ENCODE measurements at places on chromosomes 3 and 15. TPM values are rescaled to one million over a fixed set of nuclear protein-coding genes. Genes with fewer than 3 reads are reported as not detected.

DNA sequence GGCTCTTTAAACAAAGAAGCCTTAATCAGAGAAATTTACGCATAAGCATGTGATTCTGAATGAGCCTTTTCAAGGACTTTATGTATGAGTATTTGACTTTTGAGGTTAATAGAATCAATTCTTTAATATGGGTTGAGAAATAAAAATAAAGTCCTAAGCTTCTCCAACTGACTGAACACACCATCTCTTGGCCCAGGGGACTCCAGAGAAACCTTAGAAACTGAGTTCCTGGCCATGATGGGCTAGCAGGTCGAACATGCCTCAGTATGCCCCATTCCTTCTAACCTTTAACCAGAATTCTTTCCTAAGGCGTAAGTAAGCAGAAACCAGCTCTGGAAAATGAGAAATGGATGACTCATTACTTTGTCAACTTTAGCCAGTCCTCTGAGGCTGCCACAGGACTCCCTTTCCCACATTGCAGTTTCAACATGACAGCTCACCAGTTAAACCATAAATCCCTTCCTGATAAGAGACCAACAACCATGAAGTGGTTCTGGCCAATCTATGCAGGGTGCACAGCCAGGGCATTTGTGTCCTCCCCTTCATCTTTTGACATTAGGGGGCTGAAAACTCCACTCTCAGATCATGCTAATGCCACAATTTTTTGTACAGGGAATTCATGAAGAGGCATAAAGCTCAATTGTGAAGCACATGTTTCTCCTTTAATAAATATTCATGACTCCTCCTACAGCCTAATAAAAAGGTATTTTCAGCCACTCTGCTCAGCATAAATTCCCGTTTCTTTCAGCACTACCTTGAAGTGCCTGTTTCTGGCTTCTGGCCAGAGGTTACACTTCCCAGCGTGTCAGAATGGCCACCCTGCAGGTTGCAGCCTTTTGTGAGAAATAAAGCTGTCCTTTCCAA is 33.3 kb downstream of the TM4SF18 start:
- H3K36me3 ChIP-seq = no peaks in the 10 kb centered on the region
- H3K27me3 ChIP-seq = no peaks in the 10 kb centered on the region
- peak; percentile 41 for DNase-seq
- no peak overlapping the region for H3K4me3 ChIP-seq
- H3K4me1 ChIP-seq = peaks cover 4% of the 10 kb centered on the region

The SENP2 gene
- 31.6 TPM for total RNA-seq

- no peaks in the 10 kb centered on the region for H3K27me3 ChIP-seq
- H3K27ac ChIP-seq = no peak overlapping the region
- peaks cover 21% of the 10 kb centered on the region for H3K4me1 ChIP-seq
- no peak overlapping the region for H3K4me3 ChIP-seq
- no peaks in the 10 kb centered on the region for H3K36me3 ChIP-seq
- DNase-seq = no peak
Observed at GRCh38 chr3:48042071-48042760, 26.0 kb upstream of the MAP4 start.

GRCh38 chr3:13233487-13234485 is 160.6 kb upstream of the IQSEC1 start:
- H3K27ac ChIP-seq = no peak overlapping the region
- H3K4me3 ChIP-seq = no peak overlapping the region
- no peaks in the 10 kb centered on the region for H3K36me3 ChIP-seq
- no peak for DNase-seq

The TAGLN3 gene
- total RNA-seq = not detected

DNA sequence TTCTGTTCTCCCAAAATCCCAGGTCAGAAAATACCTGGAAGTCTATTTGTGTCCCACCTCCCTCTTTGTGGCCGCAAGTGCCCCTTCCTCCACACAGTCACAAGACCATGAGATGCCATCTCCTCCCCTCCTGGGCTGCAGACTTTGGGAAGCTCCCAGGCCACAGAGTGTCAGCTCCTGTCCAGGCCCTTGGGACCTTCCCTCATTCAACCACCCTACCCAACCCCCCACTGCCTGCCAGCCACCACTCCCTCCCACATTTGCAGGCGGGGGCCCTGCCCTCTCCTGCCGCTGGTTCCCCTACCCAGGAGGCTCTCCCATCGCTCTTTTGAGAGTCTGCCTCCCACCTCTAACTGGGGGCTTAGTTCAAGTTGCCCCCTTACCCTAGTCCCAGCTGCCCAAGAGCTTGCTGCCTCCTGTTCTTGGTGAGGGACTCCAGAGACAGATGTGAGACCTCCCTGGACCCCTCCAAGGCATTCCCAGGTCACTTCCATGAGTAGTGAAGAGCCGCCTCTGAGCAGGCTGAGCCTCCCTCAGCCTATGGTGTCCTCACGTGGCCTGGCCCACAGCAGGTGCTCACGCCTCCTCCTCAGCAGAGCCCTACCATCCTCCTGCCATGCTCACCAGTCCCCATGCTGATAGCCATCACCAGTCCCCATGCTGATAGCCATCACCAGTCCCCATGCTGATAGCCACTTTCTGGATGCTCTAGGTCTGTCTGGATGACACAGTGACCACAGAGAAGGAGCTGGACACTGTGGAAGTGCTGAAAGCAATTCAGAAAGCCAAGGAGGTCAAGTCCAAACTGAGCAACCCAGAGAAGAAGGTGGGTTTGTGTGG is 15.9 kb upstream of the STAB1 start:
- no peaks in the 10 kb centered on the region for H3K36me3 ChIP-seq
- no peaks in the 10 kb centered on the region for H3K27me3 ChIP-seq
- H3K4me3 ChIP-seq = no peak overlapping the region

The GASK1A gene
- 12.3 TPM for total RNA-seq

DNA sequence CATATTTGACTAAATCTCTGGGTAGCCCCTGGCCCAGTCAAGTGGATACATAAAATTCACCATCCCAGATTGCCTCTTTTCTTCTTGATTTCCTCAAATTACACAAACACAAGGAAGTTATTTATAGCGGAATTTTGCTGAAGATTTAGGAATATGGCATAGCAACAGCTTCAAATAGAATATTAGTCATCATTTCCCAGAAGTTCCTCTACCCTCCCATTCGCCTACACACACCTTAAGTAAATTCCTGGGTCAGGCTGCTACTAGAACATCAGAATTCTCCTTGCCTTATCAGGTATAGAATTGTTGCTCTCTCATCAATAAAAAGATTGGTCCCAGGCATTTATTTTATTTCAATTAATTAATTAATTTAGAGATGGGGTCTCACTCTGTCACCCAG is 31.6 kb downstream of the MESD start:
- H3K36me3 ChIP-seq = peaks cover 18% of the 10 kb centered on the region
- DNase-seq = no peak
- no peak overlapping the region for H3K27ac ChIP-seq
- no peaks in the 10 kb centered on the region for H3K27me3 ChIP-seq
- no peaks in the 10 kb centered on the region for H3K4me1 ChIP-seq
- no peak overlapping the region for H3K4me3 ChIP-seq

DNA sequence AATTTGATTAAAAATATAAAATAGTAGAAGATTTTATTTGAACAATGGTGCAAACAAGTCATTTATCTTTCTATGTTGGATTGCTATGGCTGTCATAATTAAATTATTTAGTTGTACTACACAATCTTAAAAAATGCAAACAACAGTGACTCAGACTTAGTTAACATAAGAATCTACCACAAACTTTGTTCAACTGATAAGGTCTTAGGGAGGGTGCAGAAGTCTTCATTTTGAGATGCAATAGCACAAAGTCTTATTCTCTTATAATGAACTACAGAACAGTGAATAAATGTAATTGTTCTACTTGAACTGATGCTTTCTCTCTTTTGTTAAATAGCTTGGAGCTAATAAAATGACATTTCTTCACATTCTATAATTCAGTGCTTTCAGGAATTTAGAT is 482.8 kb upstream of the NAALADL2 start:
- H3K27ac ChIP-seq = no peak overlapping the region
- H3K4me3 ChIP-seq = no peak overlapping the region
- no peak for DNase-seq
- no peaks in the 10 kb centered on the region for H3K4me1 ChIP-seq
- H3K27me3 ChIP-seq = no peaks in the 10 kb centered on the region
- no peaks in the 10 kb centered on the region for H3K36me3 ChIP-seq

DNA sequence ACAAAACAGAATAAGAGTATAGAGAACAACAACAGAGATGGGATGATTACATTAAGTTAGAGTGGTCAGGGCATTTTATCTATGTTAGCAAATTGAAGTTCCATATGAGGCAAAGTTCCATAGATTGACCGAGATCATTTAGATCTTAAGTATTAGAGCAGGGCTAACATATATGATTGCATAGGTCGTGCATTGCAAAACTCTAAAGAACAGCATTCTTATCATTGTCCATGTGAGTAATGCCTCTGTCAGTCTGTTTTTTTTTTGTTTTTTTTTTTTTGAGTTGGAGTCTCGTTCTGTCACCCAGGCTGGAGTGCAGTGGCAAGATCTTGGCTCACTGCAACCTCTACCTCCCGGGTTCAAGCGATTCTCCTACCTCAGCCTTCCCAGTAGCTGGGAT is 341.7 kb upstream of the KCNH8 start:
- no peak for DNase-seq
- no peaks in the 10 kb centered on the region for H3K36me3 ChIP-seq
- H3K4me1 ChIP-seq = no peaks in the 10 kb centered on the region
- H3K27ac ChIP-seq = no peak overlapping the region
- no peak overlapping the region for H3K4me3 ChIP-seq
- no peaks in the 10 kb centered on the region for H3K27me3 ChIP-seq

DNA sequence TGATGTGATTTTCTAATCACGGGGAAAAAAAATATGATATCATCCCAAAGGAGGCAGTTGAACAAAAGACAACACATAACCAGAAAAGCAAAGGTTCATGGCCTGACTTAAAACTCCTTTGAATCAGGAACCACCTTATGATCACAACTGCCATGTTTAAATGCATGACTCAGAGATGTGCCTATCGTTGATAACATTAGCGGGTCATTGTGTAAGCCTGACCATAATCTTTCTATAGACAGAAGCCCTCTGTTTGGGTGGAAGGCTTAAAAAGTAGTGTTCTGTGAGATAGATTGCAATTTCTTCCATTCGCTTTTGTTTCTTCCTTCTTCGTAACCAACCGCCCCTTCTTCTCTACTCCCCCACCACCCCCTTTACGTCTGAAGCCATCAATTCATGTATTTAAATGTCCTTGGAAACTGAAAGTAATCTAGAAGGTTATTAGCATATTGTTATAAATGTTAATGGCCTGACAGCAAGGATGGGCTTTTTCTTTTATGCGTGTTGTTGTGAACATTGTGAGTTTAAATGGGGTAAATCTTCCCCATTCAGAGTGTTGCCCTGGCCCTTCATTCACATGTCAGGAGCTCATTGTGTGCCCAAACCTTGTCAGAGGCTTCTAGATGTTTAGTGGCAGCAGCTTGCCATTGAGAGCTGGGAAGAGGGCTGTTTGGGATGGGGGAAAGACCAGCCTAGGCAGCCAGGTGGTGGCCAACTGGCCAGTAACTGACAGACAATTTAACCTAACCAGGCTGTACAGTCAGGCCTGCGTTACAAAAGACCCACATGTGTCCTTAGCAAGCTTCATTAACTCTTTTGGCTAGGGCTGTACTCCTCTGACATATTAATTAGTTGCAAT is 64.5 kb downstream of the EPHA3 start:
- no peaks in the 10 kb centered on the region for H3K27me3 ChIP-seq
- no peak for DNase-seq
- no peak overlapping the region for H3K27ac ChIP-seq

GRCh38 chr15:39205506-39206371 is 375.1 kb upstream of the THBS1 start:
- H3K36me3 ChIP-seq = no peaks in the 10 kb centered on the region
- H3K4me3 ChIP-seq = no peak overlapping the region
- no peaks in the 10 kb centered on the region for H3K27me3 ChIP-seq
- no peak for DNase-seq
- no peak overlapping the region for H3K27ac ChIP-seq
- H3K4me1 ChIP-seq = no peaks in the 10 kb centered on the region

GRCh38 chr3:118544458-118544857 is 490.2 kb downstream of the IGSF11 start:
- DNase-seq = no peak
- H3K4me3 ChIP-seq = no peak overlapping the region
- no peaks in the 10 kb centered on the region for H3K36me3 ChIP-seq
- no peaks in the 10 kb centered on the region for H3K4me1 ChIP-seq
- no peaks in the 10 kb centered on the region for H3K27me3 ChIP-seq
- no peak overlapping the region for H3K27ac ChIP-seq

GRCh38 chr3:152071924-152072323 is 196.8 kb upstream of the MBNL1 start:
- H3K4me1 ChIP-seq = no peaks in the 10 kb centered on the region
- H3K36me3 ChIP-seq = no peaks in the 10 kb centered on the region
- no peak overlapping the region for H3K27ac ChIP-seq
- no peak for DNase-seq

DNA sequence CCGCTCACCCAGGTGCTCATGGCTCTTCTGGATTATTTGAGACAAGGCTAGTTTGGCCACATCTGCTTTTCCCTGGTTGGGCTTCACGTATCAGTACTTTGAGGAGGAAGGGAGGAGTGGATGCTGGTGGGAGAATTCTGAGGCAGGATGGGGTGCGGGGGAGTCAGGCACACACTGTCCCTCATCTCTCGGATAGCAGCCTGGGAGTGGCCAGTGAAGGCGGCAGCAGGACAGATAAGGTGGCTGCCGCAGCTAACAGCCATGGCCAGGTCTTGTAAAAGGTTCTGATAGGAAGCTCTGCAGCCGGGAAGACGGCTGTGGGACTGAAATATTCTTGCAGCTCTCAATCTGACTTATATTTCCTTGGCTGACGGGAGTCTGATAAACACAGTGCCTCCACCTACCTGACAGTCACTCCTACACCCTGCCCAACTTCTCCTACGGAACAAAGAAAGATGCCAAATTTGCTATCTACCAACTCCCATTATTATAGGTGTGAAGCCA is 87.3 kb downstream of the MESD start:
- H3K27ac ChIP-seq = no peak overlapping the region
- no peaks in the 10 kb centered on the region for H3K4me1 ChIP-seq
- no peak for DNase-seq

GRCh38 chr3:160296591-160296990 is 71.4 kb downstream of the C3orf80 start:
- DNase-seq = no peak
- no peak overlapping the region for H3K4me3 ChIP-seq
- H3K27me3 ChIP-seq = no peaks in the 10 kb centered on the region
- no peaks in the 10 kb centered on the region for H3K36me3 ChIP-seq
- H3K4me1 ChIP-seq = no peaks in the 10 kb centered on the region
- no peak overlapping the region for H3K27ac ChIP-seq

DNA sequence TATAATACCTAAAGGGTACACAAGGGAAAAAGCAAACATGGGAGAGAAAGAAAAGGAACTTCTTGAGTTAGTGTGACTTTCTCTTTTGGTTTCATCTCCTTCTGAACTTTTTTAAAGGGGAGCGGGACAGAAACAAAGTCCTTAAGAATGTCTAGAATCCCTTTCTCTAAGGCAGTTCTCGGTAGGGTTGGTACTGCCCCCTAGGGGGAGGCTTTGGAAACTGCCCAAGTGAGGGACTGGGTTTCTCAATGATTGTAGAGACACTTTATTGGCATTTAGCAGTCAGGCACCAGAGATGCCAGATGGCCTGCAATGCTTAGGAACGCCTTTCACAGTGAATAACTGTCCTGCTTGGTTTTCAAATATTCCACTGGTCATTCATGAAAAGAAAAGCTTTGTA is 172.7 kb downstream of the WDR72 start:
- no peaks in the 10 kb centered on the region for H3K4me1 ChIP-seq
- no peaks in the 10 kb centered on the region for H3K36me3 ChIP-seq
- H3K4me3 ChIP-seq = no peak overlapping the region

The HESX1 gene
- 0.47 TPM for total RNA-seq

The MYRIP gene
- total RNA-seq = 0.87 TPM
